ENCODE measurements at places on chromosomes 7 and 10.

DNA sequence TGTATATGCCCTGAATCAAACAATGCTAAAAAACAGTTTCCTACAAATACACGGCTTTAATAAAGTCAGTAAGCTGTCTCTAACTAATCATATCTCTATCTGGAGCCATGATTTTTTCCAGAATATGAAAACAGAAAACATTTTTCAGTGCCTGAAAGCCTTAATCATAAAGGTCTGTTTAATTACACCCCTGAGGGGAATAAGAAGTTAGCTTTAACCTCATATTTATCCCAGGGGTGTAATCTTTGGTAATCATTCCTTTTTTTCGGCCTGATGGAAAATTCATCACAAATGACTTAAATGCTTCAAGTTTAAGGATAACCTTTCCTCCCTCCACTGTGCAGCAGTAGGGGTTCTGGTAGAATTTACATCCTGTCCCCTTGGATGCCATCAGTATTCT, 124.2 kb downstream of the ATE1 start:
- no peak for DNase-seq

DNA sequence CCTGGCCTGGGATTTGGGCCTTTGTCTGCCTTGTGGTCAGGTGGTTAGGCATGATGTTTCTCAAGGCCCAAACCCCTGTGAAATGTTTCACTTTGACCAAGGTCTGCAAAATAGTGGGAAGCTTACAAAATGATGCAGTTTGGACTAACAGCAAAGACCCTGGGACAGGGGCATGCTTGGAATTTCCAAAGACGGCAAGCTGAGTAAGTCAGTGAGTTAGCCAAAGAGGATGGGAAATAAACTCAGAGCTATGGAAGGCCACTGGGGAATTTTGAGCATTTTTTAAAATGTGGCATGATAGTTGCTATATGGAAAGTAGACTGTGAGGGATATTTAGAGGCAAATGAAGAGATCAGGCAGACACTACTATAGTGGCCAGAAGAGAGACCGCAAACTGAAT, 31.6 kb upstream of the PPP1R3C start:
- DNase-seq, result no peak

DNA sequence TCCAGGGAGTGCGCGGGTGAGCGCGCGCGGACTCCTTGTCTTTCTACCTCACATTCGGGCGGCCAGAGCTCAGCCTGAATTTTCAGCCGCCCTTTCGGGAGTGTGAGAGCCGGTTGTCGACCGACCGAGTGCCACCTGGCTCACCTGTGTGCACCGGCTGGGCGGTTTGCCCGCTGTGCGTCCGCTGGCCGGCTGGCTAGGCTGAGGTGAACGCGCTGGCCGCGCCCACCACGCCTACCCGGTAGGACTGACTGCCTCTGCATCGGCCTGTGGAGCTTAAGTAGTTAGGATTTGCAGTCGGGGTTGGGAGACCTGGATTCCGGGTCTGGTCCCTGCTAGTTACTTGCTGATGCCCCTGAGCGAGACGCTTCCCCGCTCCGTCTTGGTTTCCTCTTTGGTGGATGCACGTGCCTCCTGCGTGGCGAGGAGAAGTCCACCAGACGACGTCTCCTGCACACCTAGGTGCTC, 553 bp downstream of the TSPAN15 start:
- no peak for DNase-seq

DNA sequence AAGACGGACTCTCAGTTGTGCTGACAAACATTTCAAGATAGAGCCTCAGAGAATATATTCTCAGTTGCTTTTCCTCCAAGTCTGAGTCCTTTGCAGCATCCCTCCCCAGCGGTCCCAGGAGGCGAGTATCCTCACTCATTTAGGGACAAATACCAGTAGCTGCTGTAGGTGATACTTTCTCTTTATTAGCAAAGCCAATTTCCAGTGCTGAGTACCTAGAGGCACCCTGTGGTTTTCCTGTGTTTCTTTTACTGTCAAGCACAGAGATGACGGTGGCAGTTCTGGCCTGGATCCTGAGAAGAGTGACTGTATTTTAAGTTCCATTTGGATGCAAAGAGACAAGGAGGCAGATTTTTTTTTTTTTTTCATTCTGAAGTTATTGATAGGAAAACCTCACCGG, 1058.4 kb downstream of the SORCS3 start:
- DNase-seq, result no peak

DNA sequence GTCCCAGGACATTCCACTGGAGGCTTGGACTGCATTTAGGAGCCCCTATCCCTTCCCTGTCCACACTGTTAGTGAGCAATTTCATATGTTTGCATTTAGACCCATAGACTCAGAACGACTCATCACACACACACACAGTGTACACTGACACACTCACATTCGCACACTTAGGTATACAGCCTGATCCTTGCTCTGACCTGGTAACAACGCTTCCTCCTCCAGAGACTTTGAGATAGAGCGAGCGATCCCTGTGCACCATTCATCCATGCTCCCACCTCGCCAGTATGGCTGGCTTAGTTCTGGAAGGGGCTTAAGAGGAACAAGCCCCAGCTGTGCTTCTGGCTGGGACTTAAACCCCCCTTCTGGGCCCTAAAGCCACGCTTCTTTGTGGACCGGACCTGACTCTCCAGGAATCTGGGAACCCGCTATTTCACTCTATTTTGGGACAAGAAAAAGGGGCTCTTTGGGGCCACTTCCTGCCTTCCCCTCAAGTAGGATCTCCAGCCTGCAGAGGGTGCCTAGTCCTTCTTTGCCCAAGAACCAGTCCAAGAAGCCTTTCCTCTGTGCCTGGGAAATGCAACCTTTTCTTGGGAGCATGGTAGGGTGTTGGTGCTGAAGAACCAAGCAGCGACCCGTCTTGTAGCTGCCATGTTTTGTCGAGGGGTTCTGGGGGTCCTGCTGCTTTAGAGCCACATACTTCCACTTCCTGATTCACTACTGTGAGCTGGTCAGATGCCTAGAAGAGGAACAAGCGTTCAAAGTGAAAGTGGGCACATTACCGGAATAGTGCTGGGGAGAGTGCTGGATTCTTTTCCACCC, 1.1 kb upstream of the HOXA13 start:
- DNase-seq, result no peak

DNA sequence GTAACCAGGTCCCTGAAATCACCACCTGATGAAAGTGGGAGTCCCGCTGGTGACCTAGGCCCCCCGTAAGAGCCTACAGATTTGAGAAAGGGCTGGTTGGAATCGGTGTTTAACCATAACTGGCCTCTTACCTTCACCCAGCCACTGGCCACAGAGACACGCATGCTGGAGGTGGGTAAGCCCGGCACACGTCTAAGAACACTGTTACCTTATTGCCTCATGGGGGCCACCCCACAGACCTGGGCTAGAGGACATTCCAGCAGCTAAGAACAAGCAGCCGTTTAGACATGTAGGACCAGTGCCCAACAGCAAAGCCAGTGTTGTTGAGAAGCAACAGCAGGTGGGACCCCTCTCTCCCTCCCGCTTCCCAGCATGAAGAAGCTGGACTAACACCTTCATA, 2.5 kb upstream of the GDF2 start:
- no peak for DNase-seq

DNA sequence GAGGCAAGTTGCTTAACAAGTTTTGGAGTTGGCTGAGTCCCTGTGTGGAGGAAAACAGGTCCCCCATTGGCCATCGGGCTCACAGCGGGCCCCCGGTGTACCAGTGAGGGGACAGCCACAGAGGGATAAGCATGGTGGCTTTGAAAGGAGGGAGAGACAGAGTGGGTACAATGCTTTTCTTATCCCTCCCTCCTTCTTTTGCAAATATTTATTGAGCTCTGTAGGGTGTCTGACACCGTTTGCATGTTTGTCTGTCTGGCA, 2.8 kb downstream of the HTRA1 start:
- DNase-seq, result no peak

GRCh38 chr10:5961405-5962100, 15.8 kb downstream of the IL15RA start:
- DNase-seq, result no peak

DNA sequence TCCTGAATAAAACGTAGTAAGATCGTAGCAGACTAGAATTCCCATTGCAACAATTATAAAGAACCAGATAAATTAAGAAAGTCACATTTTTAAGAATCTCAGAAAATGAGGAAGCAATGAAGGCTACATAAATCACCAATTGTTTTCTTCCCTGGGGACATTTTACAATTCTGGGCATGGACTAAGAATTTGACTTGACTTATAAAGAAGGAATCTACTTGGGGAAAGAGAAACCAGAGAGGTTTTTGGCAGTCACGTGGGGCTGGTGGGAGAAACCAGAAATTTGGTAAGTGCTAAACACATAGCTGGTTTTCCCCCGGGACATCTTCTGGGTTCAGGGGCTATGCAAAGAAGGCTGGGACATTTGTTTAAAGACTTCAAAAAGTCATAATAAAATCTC, 109.8 kb upstream of the IL6 start:
- no peak for DNase-seq

DNA sequence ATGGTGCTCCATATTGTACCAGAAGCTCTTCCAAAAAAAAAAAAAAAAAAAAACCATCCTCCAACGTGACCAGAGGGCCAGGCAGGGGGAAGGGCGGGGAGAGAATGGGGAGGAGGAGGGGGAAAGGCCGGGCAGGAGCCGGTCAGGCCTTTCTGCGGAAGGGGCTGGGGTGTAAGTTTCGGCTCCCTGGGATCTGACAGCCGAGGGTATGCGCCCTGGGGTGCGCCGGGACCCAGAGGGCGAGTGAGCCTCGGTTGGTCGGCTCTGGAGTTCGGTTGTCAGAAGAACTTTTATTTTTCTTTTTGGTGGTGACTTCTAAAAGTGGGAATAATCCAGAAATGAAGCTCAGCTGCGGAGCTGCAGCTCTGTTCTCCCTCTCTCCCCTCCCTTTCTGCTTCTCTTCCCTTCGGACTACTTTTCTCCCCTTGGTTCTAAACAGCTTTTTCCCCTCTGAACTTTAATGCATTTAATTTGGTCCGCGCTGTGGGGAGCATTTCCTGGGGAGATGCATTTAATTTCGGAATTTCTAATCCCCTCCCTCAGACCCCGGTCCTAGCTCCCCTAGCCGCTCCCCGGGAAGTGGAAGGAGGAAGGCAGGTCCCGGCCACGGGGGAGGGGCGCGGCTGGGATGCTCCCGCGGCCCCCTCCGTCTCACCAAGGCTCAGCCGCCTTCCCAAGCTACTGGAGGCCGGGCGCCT, 3.9 kb upstream of the PAX2 start:
- no peak for DNase-seq

- no peak for DNase-seq
Observed at GRCh38 chr10:102643336-102644065, 778 bp upstream of the TRIM8 start.

DNA sequence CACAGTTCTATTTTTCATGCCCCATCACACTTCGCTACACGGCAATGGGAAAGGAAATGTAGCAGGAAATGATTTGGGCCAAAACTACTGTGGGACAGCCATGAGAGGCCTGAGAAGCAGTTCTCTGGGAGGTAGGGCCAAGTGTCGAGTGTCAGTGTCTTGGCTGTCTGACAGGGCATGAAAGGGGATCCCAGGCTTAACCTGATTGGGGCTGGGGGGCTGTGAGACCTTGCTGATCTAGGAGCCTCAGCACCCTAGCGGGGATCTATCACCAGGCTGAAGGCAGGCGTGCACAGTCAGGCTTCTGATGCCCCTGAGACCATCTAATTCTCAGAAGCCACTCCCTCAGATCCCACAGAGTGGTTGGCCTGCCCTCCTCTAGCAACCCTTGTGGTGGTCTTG, 58.2 kb upstream of the SLC25A13 start:
- no peak for DNase-seq

DNA sequence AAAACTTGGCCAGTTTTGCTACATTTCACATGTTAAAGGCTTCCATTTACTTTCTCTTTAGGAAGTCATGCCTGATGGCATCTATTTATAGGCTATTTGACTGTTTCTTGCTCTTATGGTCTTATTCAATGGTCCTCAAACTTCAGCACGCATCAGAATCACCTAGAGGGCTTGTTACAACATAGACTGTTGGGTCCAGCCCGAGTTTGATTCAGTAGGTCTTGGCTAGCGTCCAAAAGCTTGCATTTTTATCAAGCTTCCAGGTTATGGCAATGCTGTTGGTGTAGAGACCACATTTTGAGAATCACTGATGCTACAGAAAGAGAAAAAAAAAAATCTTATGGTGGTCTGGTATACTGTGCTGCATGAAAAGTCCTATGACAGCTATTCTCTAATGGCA, 51.9 kb downstream of the MTPN start:
- no peak for DNase-seq

DNA sequence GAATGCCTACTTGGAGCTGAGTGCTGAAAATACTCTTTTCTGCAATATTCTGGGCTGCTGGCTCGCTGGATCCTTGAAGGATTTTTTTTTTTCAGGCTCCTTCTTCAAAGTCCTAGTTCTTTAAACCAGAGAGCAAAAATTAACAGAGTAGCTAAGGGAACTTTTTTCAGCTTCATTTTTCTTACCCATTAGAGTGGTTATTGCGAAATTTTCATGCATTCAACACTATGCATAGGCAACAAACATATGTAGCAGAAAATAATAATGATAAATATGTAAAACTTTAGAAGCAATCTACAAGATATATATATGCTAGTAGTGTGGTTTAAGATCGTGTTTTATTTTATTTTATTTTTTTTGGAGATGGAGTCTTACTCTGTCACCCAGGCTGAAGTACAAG, 264.6 kb downstream of the SFMBT2 start:
- DNase-seq, result no peak

DNA sequence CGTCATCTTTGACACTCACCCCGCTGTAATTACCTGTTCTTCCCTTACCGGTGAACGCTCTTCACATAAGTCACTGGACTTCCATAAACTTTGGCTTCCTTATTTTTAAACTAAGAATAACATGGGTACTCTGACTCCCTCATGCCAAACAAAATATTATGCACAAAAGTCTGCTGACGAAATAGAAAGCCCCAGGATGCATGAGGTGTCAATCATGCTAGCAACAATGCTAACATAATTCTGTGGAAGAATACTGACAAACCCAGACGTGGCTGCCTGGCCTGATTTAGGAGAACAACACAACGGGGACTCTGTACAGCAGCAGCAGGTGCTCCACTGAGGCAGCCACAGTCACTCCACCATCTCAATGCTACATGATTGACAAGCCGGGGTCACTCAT, 137.5 kb downstream of the CCDC71L start:
- no peak for DNase-seq

GRCh38 chr10:26391701-26392695, 46.1 kb upstream of the APBB1IP start:
- DNase-seq, result no peak

DNA sequence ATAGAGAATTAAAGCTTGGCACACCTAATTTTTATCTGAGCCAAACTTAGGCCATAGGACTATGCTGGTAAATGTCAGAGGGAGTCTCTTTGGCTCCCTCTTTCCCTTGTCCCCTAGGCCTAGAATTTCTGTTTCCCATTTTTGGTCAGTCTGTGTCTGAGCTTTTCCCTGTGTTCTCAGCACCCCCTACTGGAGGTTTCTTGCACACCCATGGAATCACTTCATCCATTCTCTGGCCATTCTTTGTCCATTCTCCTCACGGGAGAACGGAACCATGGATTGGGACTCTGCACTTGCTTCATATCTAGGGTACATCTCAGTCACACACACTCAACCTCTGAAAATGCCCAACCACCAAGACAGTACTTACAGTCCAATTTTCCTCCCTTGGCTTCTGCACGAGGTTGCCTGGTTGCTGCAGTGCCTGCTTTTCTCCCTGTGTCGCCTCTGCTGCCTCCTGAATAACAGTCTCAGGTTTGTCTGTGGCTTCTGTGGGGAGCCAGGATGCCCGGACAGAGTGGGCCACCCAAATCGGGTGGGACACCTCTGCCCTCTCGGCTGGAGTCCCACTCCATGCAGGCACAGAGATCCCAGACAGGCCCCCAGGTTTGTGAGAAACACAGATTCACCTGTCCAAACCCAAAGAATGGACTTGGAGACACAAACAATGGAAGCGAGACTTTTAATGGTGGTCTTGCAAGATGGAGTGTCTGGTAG, 35.1 kb upstream of the DNAH11 start:
- peak; percentile 3 for DNase-seq
